Chondrocyte (in vitro differentiated cells): ENCODE measurements at places on chromosomes 16 and 17. TPM values are rescaled to one million over a fixed set of nuclear protein-coding genes. Genes with fewer than 3 reads are reported as not detected.

Gene MT1X
- total RNA-seq: 36.6 to 136 TPM (median 44.7 TPM) in 3 replicates

Gene COG4
- total RNA-seq: 48.4 to 65.1 TPM (median 49.8 TPM) in 3 replicates

- DNase-seq: no peak
- peaks cover 12% of the 10 kb centered on the region for H3K4me1 ChIP-seq
- no peaks in the 10 kb centered on the region for H3K36me3 ChIP-seq
- peak overlapping the region; percentile 59 for H3K4me3 ChIP-seq
- H3K27ac ChIP-seq: no peak overlapping the region
- peaks cover 16% of the 10 kb centered on the region for H3K27me3 ChIP-seq
These were observed 885 bp upstream of the SLFN13 start for GRCh38 chr17:35449371-35449931.

Gene DHRS13
- total RNA-seq: 4.4 to 6.0 TPM (median 5.8 TPM) in 3 replicates

DNA sequence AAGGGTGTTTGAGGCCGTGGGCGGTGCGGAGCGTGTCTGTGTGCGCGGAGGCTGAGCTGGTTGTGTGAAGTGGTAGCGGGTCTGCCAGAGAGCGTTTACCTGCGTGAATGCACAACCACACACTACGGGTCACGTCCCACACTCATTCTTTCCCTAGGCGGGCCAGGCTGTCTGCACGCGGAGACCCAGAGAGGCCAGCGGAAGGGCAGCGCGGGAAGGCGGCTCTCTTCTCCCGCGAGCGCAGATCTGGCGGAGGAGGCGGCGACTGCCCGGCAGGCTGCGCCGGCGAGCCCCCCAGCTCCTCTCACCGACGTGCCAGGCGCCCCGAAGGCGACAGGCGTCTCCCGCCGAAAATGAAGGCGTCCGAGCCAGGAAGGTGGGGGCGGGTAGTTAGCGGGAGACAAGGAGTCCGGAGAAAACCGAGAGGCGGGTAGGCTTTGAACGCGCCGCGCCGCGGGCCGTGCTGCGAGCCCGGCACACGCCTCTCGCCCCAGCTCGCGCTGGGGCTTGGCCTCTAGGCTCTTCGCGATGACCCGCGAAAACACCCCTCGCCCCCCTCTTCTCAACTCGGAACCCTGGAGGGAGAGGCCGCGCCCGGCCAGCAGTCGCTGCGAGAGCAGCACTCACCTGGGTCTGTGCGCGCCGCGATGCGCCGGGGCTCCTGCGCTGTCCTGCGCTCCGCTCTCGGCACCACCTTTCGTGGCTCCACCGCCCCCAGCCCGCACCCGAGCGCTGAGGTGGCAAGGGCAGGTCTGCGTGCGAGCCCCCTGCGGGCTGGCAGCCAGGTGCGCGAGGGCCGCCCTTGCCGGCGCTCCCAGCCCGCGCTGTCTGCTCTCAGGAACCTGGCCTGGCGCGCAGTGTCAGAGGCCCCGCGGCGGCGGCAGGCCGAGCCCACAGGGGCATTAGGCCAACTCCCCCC is 2.0 kb upstream of the FOXF1 start:
- H3K4me3 ChIP-seq: no peak overlapping the region
- H3K27me3 ChIP-seq: peaks cover 63% of the 10 kb centered on the region
- H3K36me3 ChIP-seq: no peaks in the 10 kb centered on the region
- H3K27ac ChIP-seq: no peak overlapping the region
- H3K4me1 ChIP-seq: peaks cover 22% of the 10 kb centered on the region

GRCh38 chr16:2992383-2993081 is 12.3 kb upstream of the PKMYT1 start:
- no peaks in the 10 kb centered on the region for H3K36me3 ChIP-seq
- no peaks in the 10 kb centered on the region for H3K27me3 ChIP-seq
- no peaks in the 10 kb centered on the region for H3K4me1 ChIP-seq
- no peak for DNase-seq

- H3K36me3 ChIP-seq: no peaks in the 10 kb centered on the region
- peaks cover 13% of the 10 kb centered on the region for H3K4me1 ChIP-seq
- DNase-seq: no peak
- H3K27ac ChIP-seq: peak overlapping the region; percentile 37
These were observed 393.2 kb downstream of the PMP22 start for GRCh38 chr17:14871921-14872320.

GRCh38 chr17:14308965-14309879 is 8.3 kb downstream of the HS3ST3B1 start:
- peaks cover 6% of the 10 kb centered on the region for H3K36me3 ChIP-seq
- no peaks in the 10 kb centered on the region for H3K27me3 ChIP-seq

DNA sequence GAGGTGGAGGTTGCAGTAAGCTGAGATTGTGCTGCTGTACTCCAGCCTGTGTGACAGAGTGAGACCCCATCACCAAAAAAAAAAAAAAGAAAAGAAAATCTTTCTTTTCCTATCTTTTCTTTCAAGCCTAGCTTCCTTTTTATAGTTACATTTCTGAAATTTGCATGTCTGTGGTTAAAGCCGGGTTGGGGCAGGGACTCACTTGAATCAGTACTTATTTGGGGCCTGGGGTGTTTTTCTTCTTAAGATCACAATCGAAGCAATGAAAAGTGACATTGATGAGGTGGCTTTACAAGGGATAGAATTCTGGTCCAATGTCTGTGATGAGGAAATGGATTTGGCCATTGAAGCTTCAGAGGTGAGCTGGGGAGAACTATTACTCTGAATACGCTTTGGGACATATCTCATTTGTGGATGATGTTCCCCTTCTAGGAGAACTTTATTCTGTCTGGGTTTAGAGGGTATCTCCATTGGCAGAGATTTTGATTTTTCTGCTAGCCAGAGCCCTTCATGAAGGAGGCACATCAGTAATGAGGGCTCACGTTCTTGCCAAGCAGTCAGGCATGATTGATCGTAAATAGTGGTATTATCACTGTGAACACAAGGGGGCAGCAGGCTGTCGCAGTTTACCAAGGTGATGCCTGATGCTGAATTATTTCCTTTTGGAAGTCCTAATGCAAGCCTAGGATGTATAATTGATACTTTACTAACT is 14.3 kb downstream of the KPNB1 start:
- no peak overlapping the region for H3K4me3 ChIP-seq
- no peak for DNase-seq
- H3K27me3 ChIP-seq: no peaks in the 10 kb centered on the region
- H3K36me3 ChIP-seq: peaks cover 32% of the 10 kb centered on the region
- no peak overlapping the region for H3K27ac ChIP-seq

- no peak for DNase-seq
- peaks cover 11% of the 10 kb centered on the region for H3K4me1 ChIP-seq
- H3K36me3 ChIP-seq: no peaks in the 10 kb centered on the region
- H3K4me3 ChIP-seq: no peak overlapping the region
- no peak overlapping the region for H3K27ac ChIP-seq
- no peaks in the 10 kb centered on the region for H3K27me3 ChIP-seq
These were observed 15.8 kb upstream of the CAVIN1 start for GRCh38 chr17:42438600-42439567.

- H3K36me3 ChIP-seq: no peaks in the 10 kb centered on the region
- no peak overlapping the region for H3K27ac ChIP-seq
- no peak overlapping the region for H3K4me3 ChIP-seq
- no peaks in the 10 kb centered on the region for H3K27me3 ChIP-seq
- no peak for DNase-seq
- H3K4me1 ChIP-seq: peaks cover 17% of the 10 kb centered on the region
These were observed 140.7 kb downstream of the KATNIP start for GRCh38 chr16:27690608-27691007.

GRCh38 chr16:54284319-54284930 is 2.2 kb downstream of the IRX3 start:
- peaks cover 60% of the 10 kb centered on the region for H3K27me3 ChIP-seq
- H3K4me3 ChIP-seq: peak overlapping the region; percentile 67
- peaks cover 1% of the 10 kb centered on the region for H3K36me3 ChIP-seq
- H3K4me1 ChIP-seq: peaks cover 33% of the 10 kb centered on the region

DNA sequence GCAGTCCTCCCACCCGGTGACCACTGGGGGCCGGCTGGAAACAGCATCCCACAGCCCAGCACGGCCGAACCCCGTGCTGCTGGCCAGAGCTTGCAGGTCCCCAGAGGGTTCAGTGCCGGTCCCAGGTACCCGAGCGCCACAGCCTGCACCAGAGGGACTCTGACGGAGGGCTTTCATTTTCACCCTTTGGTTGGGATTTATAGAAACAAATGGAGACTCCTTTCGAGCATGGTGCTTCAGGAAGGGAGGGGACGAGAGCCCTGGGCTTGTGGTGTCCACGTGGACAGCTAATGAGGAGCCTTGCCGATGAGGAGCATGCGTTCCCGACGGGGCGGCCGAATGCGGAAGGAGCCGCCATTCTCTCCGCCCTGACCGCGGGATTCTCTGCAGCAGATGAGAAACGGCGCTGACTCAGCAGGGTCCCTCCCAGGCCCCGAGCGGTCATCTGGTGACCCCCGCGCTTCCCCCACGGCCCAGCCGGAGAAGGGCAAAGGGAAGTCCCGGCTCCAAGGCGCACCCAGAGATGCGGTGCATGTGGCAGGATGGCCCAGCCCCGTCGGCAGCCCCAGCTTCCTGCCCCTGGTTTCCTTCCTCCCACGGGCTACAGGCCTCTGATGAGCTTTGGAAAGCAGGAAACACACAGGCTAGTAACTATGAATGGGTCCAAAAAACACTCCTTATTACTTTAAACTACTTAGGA is 9.8 kb downstream of the SLC38A10 start:
- H3K4me1 ChIP-seq: peaks cover 18% of the 10 kb centered on the region
- peaks cover 10% of the 10 kb centered on the region for H3K36me3 ChIP-seq
- DNase-seq: no peak
- no peaks in the 10 kb centered on the region for H3K27me3 ChIP-seq

Gene NOG
- 1.4 to 2.0 TPM (median 1.4 TPM) in 3 replicates for total RNA-seq

- H3K27ac ChIP-seq: no peak overlapping the region
- no peak for DNase-seq
- H3K36me3 ChIP-seq: peaks cover 17% of the 10 kb centered on the region
- H3K4me1 ChIP-seq: no peaks in the 10 kb centered on the region
These were observed 4.6 kb upstream of the ATP2A1 start for GRCh38 chr16:28873543-28874201.

Gene CACNA1G
- total RNA-seq: 0.05 to 0.41 TPM (median 0.10 TPM) in 3 replicates

- no peak overlapping the region for H3K27ac ChIP-seq
- peaks cover 5% of the 10 kb centered on the region for H3K4me1 ChIP-seq
- H3K4me3 ChIP-seq: no peak overlapping the region
- peaks cover 6% of the 10 kb centered on the region for H3K27me3 ChIP-seq
- DNase-seq: no peak
- H3K36me3 ChIP-seq: no peaks in the 10 kb centered on the region
These were observed 14.1 kb upstream of the DNAI2 start for GRCh38 chr17:74259667-74260524.

DNA sequence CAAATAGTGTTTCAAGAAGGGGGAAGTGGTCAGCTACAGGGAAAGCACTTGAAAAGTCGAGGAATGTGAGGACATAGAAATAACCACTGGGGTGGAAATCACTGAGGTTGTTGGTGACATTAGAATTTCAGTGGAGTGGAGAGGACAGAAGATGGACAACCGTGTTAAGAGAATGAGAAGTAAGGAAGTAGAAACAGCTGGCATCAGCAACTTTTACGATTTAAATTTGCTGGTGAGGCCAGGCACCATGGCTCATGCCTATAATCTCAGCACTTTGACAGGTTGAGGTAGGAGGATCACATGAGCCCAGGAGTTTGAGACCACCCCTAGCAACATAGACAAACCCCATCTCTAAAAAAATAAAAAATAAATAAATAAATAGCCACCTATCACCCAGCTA is 83.2 kb upstream of the PSMD7 start:
- H3K36me3 ChIP-seq: peaks cover 3% of the 10 kb centered on the region
- H3K27ac ChIP-seq: no peak overlapping the region
- no peak overlapping the region for H3K4me3 ChIP-seq
- H3K4me1 ChIP-seq: peaks cover 6% of the 10 kb centered on the region
- peaks cover 3% of the 10 kb centered on the region for H3K27me3 ChIP-seq

GRCh38 chr17:51748749-51749604 is 409.5 kb downstream of the CA10 start:
- no peak overlapping the region for H3K27ac ChIP-seq
- H3K4me1 ChIP-seq: no peaks in the 10 kb centered on the region
- H3K27me3 ChIP-seq: no peaks in the 10 kb centered on the region
- H3K36me3 ChIP-seq: no peaks in the 10 kb centered on the region
- no peak for DNase-seq

DNA sequence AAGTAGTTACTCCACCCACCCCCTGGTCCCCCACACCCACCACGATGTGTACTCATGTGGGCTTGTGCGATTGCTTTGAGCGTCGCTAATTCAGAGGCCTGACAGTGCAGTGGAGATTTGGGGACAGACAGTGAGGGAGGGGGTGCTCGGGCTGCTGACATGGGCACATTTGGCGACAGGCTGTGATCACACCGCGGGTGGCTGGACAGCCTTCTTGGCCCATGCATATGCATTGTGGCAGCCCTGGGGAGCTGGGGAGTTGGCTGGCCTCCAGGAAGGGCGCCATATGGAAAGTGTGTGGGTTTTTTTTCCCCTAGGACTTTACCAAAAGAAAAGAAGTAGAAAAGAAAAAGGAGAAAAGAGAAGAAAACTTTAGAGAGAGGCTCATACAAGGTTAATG is 275.5 kb upstream of the N4BP1 start:
- H3K4me3 ChIP-seq: no peak overlapping the region
- no peaks in the 10 kb centered on the region for H3K36me3 ChIP-seq
- no peaks in the 10 kb centered on the region for H3K27me3 ChIP-seq
- H3K4me1 ChIP-seq: no peaks in the 10 kb centered on the region
- H3K27ac ChIP-seq: no peak overlapping the region

DNA sequence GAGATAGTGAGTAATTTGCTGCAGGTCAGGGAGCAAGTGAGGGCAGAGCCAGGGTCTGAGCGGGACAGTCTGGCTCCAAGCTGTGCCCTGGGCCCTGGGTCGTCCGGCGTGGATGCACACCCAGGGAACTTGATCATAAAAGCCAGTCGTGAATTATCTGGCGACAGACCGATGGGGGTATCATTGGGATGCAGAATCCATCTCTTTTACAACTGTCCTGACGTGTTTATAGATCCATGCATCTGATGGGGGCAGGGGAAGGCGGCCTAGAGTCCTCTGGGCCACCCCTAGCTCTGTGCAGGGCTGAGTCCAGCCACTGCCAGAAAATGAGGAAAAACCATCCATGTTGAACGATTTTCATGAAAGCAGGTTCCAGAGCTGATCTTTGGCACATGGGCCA is 332.8 kb downstream of the C16orf95 start:
- peaks cover 8% of the 10 kb centered on the region for H3K4me1 ChIP-seq
- H3K27me3 ChIP-seq: peaks cover 4% of the 10 kb centered on the region
- peak; percentile 51 for DNase-seq
- no peak overlapping the region for H3K27ac ChIP-seq
- no peak overlapping the region for H3K4me3 ChIP-seq
- H3K36me3 ChIP-seq: no peaks in the 10 kb centered on the region

GRCh38 chr16:54489225-54490111 is 202.9 kb upstream of the IRX3 start:
- no peak for DNase-seq
- no peak overlapping the region for H3K4me3 ChIP-seq
- no peaks in the 10 kb centered on the region for H3K36me3 ChIP-seq
- peak overlapping the region; percentile 18 for H3K27ac ChIP-seq

Gene MYOCD
- 0.73 to 12.9 TPM (median 11.9 TPM) in 3 replicates for total RNA-seq

Gene FASN
- 132 to 145 TPM (median 141 TPM) in 3 replicates for total RNA-seq

Gene NLGN2
- total RNA-seq: 45.2 to 49.8 TPM (median 46.7 TPM) in 3 replicates

Gene FLYWCH2
- 33.4 to 43.1 TPM (median 34.7 TPM) in 3 replicates for total RNA-seq

GRCh38 chr17:70127221-70127873 is 42.0 kb upstream of the KCNJ2 start:
- no peak overlapping the region for H3K27ac ChIP-seq
- H3K27me3 ChIP-seq: peaks cover 2% of the 10 kb centered on the region
- no peaks in the 10 kb centered on the region for H3K4me1 ChIP-seq
- H3K4me3 ChIP-seq: no peak overlapping the region

Gene ITGAE
- total RNA-seq: 25.8 to 29.1 TPM (median 28.3 TPM) in 3 replicates

Gene KRTAP1-1
- not detected in 3 replicates for total RNA-seq

GRCh38 chr17:60395508-60396065 is 3.7 kb upstream of the USP32 start:
- DNase-seq: no peak
- no peaks in the 10 kb centered on the region for H3K36me3 ChIP-seq
- H3K4me3 ChIP-seq: no peak overlapping the region
- no peak overlapping the region for H3K27ac ChIP-seq

GRCh38 chr17:80277751-80278671 is 17.4 kb downstream of the RNF213 start:
- no peak overlapping the region for H3K4me3 ChIP-seq
- no peaks in the 10 kb centered on the region for H3K27me3 ChIP-seq
- H3K4me1 ChIP-seq: peaks cover 28% of the 10 kb centered on the region
- H3K36me3 ChIP-seq: peaks cover 7% of the 10 kb centered on the region
- DNase-seq: no peak
